ENCODE measurements at places on chromosomes 11 and 22. TPM values are rescaled to one million over a fixed set of nuclear protein-coding genes. Genes with fewer than 3 reads are reported as not detected.

Gene ARHGAP20
- polyA plus RNA-seq, result not detected

DNA sequence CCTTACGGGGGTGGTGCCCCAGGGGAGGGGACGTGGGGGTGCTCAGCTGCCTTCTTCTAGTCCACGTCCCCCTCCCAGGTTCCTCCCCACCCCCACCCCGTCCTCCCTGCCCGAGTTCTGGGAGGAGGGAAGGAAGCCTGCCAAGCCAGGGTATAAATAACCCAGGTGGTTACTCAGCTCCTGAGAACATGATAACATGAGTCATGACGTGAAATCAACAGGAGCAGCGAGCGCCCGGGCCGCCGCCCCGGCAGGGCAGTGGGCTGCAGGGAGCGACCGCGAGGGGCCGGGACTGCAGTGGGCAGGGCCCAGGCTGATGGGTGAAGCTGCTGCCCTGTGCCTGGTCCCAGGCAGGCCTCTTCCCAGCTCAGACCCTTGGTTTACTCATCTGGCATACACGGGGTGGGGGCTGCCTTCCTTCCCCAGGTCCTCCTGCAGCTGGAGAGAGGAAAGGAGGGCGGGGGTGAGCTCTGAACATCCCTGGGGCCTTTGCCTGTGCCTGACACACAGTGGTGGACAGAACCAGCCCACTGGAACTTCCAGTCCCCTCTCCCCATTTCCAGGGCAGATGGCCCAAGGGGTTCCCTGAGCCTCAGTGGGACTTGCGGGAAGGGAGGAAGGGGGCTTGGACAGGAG lies 8.8 kb upstream of the PDGFB start:
- peak; percentile 81 for DNase-seq

- DNase-seq, result no peak
These were observed 25.2 kb downstream of the GDPD4 start for GRCh38 chr11:77276271-77276670.

Gene SYT13
- polyA plus RNA-seq, result 13.1 TPM

GRCh38 chr11:80937842-80938241 lies 1497.0 kb upstream of the TENM4 start:
- DNase-seq, result no peak

- no peak for DNase-seq
These were observed 25.5 kb downstream of the SERPIND1 start for GRCh38 chr22:20799449-20799848.

- DNase-seq, result no peak
These were observed 193.0 kb downstream of the MSANTD4 start for GRCh38 chr11:105829084-105829483.

Gene INSC
- not detected for polyA plus RNA-seq

GRCh38 chr11:57269571-57270021 lies 32.5 kb upstream of the APLNR start:
- no peak for DNase-seq

DNA sequence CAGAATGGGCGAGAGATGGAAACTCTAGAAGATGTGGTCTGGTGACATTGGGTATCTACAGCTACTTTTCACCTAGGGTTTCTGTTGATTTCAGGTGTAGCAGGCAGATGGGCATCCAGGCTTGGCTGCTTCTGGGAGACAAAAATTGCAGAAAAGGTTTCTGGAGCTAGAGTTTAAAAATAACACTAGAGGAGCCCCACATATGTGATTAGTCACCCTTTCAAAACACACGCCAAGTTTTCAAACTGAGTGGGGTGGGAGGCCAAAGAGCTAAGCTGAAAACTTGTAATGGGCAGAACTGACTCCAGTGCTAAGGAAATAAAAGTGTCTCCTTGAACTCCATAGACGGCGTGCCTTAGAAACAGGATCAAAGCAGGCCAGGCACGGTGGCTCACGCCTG lies 80.8 kb downstream of the GRK3 start:
- DNase-seq, result no peak

Gene SCGB1A1
- not detected for polyA plus RNA-seq

Gene MIOX
- polyA plus RNA-seq, result not detected

Gene MADD
- polyA plus RNA-seq, result 25.2 TPM

- DNase-seq, result no peak
These were observed 45.1 kb upstream of the PAX6 start for GRCh38 chr11:31856248-31856647.
